ENCODE measurements at places on chromosomes 4 and X. TPM values are rescaled to one million over a fixed set of nuclear protein-coding genes. Genes with fewer than 3 reads are reported as not detected.

The NUDT9 gene
- 22.2 TPM for total RNA-seq

The F11 gene
- 0.26 TPM for total RNA-seq

GRCh38 chr4:78162821-78163220 is 105.7 kb downstream of the FRAS1 start:
- DNase-seq = no peak
- H3K4me1 ChIP-seq = no peaks in the 10 kb centered on the region
- H3K36me3 ChIP-seq = no peaks in the 10 kb centered on the region
- H3K4me3 ChIP-seq = no peak overlapping the region
- no peaks in the 10 kb centered on the region for H3K27me3 ChIP-seq

GRCh38 chr4:74531963-74532794 is 87.2 kb downstream of the AREG start:
- H3K27me3 ChIP-seq = no peaks in the 10 kb centered on the region
- H3K4me1 ChIP-seq = no peaks in the 10 kb centered on the region
- no peaks in the 10 kb centered on the region for H3K36me3 ChIP-seq
- H3K4me3 ChIP-seq = no peak overlapping the region
